Fibroblast of skin of right biceps (primary cell): ENCODE measurements at places on chromosomes 2 and 18.
A peak's percentile ranks its signal among the peaks of the same experiment; 100 is the strongest.

DNA sequence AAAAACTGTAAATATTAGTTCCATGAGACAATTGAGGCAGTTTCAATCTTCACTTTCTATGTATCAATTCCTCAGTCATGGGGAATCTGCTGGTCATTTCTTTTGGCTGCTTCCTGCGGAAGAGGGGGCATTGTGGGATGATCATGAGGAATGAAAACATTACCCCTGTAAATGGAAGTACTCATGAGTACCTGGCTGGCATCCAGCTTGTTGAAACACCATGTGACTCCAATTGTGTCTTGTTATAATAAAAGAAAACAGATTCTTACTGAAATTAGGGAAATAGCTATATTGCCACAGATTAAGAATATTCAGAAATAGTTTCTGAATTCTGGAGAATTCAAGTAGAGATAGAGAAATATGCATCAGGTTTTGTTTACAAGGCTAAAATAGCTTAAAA lies 41.6 kb upstream of the GPR39 start:
- DNase-seq: no peak

DNA sequence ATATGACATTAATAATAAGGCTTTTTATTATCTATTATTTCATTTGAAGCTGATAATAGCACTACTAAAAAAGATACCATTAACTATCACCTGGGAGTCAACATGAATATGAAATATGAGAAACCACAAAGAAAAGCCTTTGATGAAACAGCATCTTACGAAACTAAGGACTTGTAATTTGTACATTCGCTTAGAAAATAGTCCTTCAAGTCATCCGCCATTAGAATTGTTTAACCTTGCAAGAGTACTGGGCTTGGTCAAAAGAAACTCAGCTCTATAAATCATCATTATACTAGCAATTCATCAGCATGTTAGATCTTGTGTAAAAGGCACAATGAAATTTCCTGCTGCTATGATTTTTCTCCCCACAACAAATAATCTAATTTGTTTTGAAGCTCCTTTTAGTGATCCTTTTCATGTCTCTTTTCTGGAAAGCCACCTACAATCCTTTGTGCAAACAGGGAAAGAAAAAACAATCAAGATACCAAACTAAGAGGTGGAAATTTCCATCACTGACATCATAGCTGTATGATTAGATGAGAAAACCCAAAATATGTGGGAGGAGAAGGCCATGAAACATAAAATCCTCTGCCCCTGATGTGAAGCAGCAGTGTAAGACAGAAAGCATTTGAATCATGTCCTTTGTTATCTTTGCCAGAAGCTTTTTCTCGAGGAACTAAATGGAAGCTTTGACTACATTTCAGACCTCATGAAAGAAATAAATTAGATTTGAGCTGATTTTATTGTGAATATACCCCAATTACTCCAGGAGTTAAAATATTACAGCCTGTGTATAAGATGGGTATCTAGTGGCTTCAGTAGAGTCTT lies 31.2 kb downstream of the SCN9A start:
- peak; percentile 59 for DNase-seq

- DNase-seq: peak; percentile 11
These were observed 71.8 kb upstream of the STAM2 start for GRCh38 chr2:152247337-152247695.

DNA sequence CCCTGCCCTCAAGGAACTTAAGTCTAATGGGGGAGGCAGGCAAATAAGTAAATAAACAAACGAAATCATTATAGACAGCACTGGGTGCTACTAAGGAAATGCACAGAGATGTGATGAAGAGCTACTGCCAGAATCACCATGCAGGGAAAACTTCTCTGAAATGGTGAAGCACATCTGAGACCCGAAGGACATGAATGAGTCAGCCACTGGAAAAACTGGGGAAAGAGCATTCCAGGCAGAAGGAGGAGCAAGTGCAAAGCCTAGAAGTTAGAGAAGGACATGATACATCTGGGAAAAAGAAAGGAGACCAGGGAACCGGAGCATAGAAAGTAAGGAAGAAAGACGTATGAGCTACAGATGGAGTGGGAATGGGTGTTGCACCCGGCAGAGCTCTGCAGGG lies 56.8 kb downstream of the TGFA start:
- no peak for DNase-seq

DNA sequence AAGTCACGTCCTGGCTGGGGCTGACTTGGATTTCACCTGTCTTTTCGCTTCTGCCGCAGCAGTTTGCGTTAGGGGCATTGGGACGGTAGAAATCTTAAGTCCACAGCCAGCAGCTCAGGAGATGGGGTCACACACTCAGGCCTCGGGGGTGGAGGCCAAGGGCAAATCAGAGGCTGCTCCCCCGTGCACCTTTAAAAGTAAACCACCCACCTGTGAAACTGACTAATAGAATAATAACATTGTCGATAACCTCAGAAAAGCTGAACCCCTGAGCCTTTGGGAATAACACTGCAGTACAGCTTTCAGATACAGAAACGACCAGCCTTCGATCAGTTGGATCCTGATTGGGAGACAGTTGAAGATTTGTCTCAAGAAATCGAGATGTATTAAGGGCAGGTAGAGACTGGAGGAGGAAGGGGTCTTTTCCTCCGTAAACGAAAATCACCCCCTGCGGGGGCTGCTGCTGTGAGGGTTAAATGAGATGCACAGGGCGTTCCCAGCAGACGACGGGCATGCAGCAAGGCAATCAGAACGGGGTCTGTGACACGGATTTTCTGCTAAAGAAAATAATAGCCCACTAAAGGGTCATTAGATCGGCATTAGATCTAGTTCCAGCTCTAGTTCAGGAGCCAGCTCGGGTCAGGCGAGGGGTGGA lies 16.4 kb upstream of the NFATC1 start:
- DNase-seq: no peak

DNA sequence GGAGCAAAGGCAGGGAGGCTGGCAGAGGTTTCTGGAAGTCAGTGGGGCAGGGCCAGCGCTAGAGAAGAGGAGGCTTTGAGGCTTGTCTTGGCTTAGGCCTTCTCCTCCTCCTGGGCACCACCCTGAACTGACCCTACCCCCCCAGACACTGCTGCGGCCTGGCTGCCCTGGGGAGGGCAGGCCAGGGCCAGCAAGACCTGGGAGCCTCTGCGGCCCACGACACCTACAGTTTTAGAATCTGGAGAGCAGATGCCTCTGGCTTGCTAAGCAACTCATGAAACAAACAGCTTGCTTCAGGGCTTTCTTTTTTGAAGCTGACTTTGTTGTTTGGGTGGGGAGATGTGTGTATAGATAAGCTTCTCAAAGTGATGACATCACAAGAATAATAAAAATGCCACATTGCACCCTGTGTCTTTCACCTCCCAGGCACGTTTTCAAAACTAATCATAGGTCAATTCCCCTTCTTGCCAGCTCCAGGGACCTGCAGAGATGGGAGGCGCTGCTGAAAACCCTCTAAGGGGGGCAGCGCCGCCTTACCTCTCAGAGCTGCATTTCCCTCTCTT lies 46.2 kb upstream of the SMAD7 start:
- peak; percentile 86 for DNase-seq
